Activated naive CD8-positive, alpha-beta T cell treated with anti-CD3 and anti-CD28 coated beads for 36 hours (primary cell): ENCODE measurements at places on chromosomes 16 and 17. TPM values are rescaled to one million over a fixed set of nuclear protein-coding genes. Genes with fewer than 3 reads are reported as not detected.

DNA sequence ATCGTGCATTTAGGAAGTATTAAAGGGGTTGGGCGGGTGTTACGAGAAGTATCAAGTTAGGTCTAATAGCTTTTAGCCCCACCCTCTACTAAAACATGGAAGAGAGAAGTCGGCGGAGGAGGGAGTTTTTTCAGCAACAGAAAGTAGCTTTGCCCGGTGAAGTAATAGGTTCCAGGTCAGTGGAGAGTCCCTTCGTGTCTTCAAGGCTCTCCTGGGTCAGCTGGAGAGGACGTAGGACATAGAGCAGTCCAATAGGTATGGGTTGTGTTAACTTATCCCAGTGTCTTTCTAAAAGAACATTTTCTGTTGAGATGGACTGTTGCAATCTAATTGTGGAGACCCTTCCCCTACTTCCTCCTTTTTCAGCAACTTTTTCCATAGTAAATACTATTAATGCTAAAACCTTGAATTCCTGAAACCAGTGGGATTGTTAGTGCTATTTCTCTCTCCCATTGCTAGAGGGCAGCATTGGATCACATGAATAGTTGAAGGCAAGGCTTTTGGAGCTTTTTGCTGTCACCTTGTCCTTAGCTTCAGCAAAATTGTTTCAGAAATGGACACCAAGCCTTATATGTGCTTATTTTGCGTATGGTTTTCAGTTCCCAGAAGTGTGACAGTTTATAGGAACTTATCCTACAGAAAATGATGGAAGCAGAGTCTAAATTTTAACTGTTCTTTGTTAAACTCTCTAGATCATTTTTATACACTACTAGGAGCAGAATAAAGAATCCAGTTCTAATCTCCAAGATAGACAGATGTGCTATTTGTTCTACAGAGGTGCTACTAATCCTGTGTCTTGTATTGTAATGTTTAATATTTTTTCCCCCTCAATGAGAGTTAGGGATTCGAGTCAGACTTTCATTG is 38.4 kb downstream of the UTP18 start:
- H3K4me3 ChIP-seq = no peak overlapping the region
- DNase-seq = no peak
- peaks cover 18% of the 10 kb centered on the region for H3K36me3 ChIP-seq
- peaks cover 7% of the 10 kb centered on the region for H3K4me1 ChIP-seq
- no peak overlapping the region for H3K27ac ChIP-seq

GRCh38 chr16:22253272-22253671 is 43.9 kb upstream of the POLR3E start:
- no peak overlapping the region for H3K4me3 ChIP-seq
- peaks cover 60% of the 10 kb centered on the region for H3K36me3 ChIP-seq
- no peak for DNase-seq
- H3K4me1 ChIP-seq = no peaks in the 10 kb centered on the region
- H3K27ac ChIP-seq = no peak overlapping the region

- H3K36me3 ChIP-seq = peaks cover 9% of the 10 kb centered on the region
- no peak overlapping the region for H3K4me3 ChIP-seq
- DNase-seq = no peak
- no peaks in the 10 kb centered on the region for H3K4me1 ChIP-seq
- no peaks in the 10 kb centered on the region for H3K27me3 ChIP-seq
- no peak overlapping the region for H3K27ac ChIP-seq
Observed at GRCh38 chr17:19671433-19671832, 22.9 kb downstream of the ALDH3A2 start.

DNA sequence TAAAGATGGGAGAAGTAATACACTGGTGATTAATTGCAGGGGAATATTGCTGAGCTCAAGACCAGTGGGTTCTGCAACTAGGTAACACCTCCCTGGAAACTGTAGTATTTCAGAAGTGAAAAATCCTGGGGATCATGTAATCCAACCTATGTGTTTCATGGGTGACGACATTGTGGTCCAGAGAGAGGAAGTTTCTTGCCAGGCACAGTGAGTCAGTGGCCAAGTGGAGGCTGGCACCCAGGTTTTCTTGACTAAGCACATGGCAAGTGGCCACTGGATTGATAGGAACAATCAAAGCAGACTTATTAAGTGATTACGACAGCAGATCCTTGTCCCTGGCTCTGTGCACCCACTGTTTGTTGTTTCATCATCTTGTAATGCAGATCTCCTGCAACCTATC is 14.6 kb upstream of the CIITA start:
- no peak for DNase-seq
- H3K27me3 ChIP-seq = peaks cover 33% of the 10 kb centered on the region
- H3K4me3 ChIP-seq = no peak overlapping the region
- peaks cover 4% of the 10 kb centered on the region for H3K4me1 ChIP-seq
- H3K36me3 ChIP-seq = peaks cover 2% of the 10 kb centered on the region

GRCh38 chr17:58661499-58661898 is 30.3 kb downstream of the TEX14 start:
- H3K27me3 ChIP-seq = peaks cover 9% of the 10 kb centered on the region
- H3K4me3 ChIP-seq = no peak overlapping the region
- H3K36me3 ChIP-seq = peaks cover 5% of the 10 kb centered on the region
- no peak for DNase-seq
- H3K27ac ChIP-seq = no peak overlapping the region

DNA sequence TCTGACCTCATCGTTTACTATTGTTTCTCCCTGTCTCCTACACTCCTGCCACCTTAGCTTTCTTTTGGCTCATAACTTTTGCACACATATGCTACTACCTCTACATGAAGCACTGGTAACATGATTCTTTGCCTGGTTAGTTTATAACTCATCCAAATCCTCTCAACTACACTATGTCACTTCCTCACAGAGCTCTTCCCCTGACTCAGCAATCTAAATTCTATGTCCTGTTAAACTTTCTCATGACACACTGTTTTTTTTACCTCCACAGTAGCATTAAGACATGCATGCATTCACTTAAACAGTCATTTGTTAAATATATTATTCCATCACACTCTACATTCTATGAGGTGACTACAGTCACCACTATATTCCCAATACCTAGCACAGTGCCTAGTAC is 19.7 kb downstream of the APPBP2 start:
- H3K36me3 ChIP-seq = peaks cover 15% of the 10 kb centered on the region
- DNase-seq = no peak
- peaks cover 27% of the 10 kb centered on the region for H3K4me1 ChIP-seq
- no peaks in the 10 kb centered on the region for H3K27me3 ChIP-seq
- peak overlapping the region; percentile 6 for H3K27ac ChIP-seq
- H3K4me3 ChIP-seq = no peak overlapping the region

- H3K4me3 ChIP-seq = peak overlapping the region; percentile 52
- peaks cover 25% of the 10 kb centered on the region for H3K27me3 ChIP-seq
- no peak for DNase-seq
- peaks cover 3% of the 10 kb centered on the region for H3K4me1 ChIP-seq
- no peak overlapping the region for H3K27ac ChIP-seq
Observed at GRCh38 chr17:79852748-79853147, 13.5 kb upstream of the CBX4 start.

DNA sequence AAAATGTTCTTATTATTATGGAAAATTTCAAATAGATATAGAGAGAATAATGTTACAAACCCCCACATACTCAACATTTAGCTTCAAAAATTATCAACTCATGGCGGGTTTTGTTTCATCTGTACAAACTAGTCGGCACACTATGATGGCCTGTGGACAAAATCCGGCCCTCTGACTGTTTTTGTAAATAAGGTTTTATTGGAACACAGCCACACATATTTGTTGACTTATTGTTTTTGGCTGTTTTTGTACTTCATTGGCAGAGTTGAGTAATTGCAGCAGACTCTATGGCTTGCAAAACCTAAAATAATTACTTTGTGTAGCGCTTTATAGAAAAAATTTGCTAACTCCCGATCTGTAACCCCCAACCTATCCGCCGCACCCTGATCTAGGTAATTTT is 41.4 kb upstream of the CLEC18A start:
- H3K27ac ChIP-seq = no peak overlapping the region
- H3K36me3 ChIP-seq = peaks cover 8% of the 10 kb centered on the region
- DNase-seq = no peak
- H3K4me3 ChIP-seq = no peak overlapping the region

GRCh38 chr16:48247311-48247710 is at the start of gene ABCC11:
TSS of gene ABCC11 (minus strand) at chr16:48247539. CDS start at chr16:48231921, 15,618 bp downstream.
- no peak for DNase-seq
- peaks cover 7% of the 10 kb centered on the region for H3K36me3 ChIP-seq
- H3K4me3 ChIP-seq = peak within 1 kb of the TSS; percentile 48

- no peak for DNase-seq
- H3K36me3 ChIP-seq = no peaks in the 10 kb centered on the region
- H3K27me3 ChIP-seq = peaks cover 3% of the 10 kb centered on the region
Observed at GRCh38 chr16:72924537-72924926, 123.4 kb downstream of the ZFHX3 start.

- no peaks in the 10 kb centered on the region for H3K4me1 ChIP-seq
- no peak for DNase-seq
- peaks cover 8% of the 10 kb centered on the region for H3K27me3 ChIP-seq
Observed at GRCh38 chr17:62902531-62903220, 63.4 kb upstream of the TANC2 start.

- H3K36me3 ChIP-seq = peaks cover 46% of the 10 kb centered on the region
- peaks cover 53% of the 10 kb centered on the region for H3K4me1 ChIP-seq
- H3K27ac ChIP-seq = no peak overlapping the region
- no peak overlapping the region for H3K4me3 ChIP-seq
- no peaks in the 10 kb centered on the region for H3K27me3 ChIP-seq
- DNase-seq = no peak
Observed at GRCh38 chr17:66523378-66524200, 221.2 kb downstream of the PRKCA start.

GRCh38 chr17:44360144-44360533 is 3.5 kb downstream of the FAM171A2 start:
- H3K4me1 ChIP-seq = peaks cover 6% of the 10 kb centered on the region
- H3K36me3 ChIP-seq = no peaks in the 10 kb centered on the region
- no peak overlapping the region for H3K4me3 ChIP-seq
- peaks cover 14% of the 10 kb centered on the region for H3K27me3 ChIP-seq

The ADAP2 gene
- total RNA-seq = 0.19 TPM

The DPEP3 gene
- total RNA-seq = 0.29 TPM

The ITPRIPL2 gene
- 0.35 TPM for total RNA-seq

The GFER gene
- total RNA-seq = 27.3 TPM

The NEUROD2 gene
- not detected for total RNA-seq

The CEP295NL gene
- total RNA-seq = 0.19 TPM

The EFCAB13 gene
- total RNA-seq = 2.9 TPM

The AXIN2 gene
- 1.6 TPM for total RNA-seq
